ENCODE measurements at places on chromosomes 4 and X.

GRCh38 chrX:109190542-109190941 lies 291.3 kb downstream of the GUCY2F start:
- no peak for DNase-seq

DNA sequence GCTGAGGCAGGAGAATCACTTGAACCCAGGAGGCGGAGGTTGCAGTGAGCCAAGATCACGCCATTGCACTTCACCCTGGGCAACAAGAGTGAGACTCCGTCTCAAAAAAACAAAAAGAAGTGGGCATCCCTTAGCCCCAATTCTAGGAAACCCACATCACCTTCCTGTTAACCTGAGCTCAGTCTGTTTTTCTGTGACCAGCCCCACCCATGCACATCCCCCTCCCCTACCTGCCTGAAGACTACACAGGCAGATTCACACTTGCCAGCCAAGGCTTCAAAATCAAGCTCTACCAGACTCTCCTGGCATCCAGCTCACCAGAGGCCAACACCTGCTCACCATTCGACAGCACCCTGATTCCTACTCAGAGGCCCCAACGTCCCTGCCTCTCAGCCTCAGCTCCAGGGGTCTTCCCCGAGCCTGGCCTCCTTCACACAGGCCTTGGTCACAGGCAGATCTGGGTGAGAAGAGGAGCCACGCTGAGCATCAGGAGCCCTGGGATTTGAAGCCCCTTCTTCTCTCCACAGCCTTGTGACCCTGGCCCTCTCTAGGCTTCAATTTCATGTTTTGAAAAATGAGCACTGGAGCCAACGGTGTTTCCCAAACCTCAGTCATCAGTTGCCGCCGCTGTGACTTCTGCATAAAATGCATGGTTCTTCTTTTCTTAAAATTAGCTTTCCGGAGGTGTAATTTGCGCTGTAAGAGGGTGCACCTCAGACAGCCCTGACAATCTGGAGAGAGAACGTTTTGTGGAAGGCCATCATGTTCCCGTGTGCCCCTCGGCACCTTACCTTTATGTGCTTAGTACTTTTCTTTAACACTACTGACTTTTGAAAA lies 47.3 kb downstream of the JAKMIP1 start:
- DNase-seq, result no peak

GRCh38 chrX:47864785-47865184 lies 28.1 kb downstream of the ZNF81 start:
- DNase-seq, result no peak

GRCh38 chr4:138007572-138007971 lies 234.6 kb downstream of the SLC7A11 start:
- no peak for DNase-seq

- DNase-seq, result no peak
These were observed 131.0 kb downstream of the TET2 start for GRCh38 chr4:105277702-105278101.

- DNase-seq, result no peak
These were observed 49.1 kb downstream of the GALNT7 start for GRCh38 chr4:173217727-173218126.

DNA sequence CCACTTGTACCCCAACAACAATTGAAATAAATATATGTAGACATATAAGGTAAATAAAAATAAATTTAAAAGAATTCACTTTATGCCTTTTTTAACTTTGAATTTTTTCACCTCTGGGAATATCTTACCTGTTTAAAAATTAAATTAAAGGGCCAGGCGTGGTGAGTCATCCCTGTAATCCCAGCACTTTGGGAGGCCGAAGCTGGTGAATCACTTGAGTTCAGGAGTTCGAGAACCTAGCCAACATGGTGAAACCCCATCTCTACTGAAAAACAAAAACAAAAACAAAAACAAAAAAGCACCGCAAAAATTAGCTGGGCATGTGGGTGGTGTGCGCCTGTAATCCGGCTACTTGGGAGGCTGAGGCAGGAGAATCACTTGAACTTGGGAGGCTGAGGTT lies 164.8 kb downstream of the AASDH start:
- DNase-seq, result no peak

DNA sequence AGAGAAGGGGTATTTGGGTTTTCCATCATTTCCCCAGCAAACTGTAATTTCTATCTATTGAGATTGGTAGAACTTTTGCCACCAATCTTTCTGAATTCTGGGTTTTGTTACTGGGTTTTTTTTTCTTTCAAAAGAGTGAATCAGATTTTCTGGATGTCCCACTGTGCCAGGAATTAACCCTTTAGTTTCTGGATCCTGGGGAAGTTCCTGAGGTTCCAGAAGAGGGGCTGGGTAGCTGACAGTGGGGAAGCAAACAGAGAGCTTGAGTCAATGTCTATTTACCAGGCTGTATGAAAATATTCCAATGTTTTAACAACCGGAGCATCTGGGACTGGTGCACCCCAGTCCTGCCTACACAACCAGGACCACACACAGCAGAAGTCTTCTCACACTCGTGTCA lies 25.8 kb upstream of the SOD3 start:
- no peak for DNase-seq

- DNase-seq, result no peak
These were observed 140.5 kb downstream of the GRIA3 start for GRCh38 chrX:123324625-123325024.

GRCh38 chr4:83082777-83083176 lies 31.8 kb downstream of the PLAC8 start:
- no peak for DNase-seq

GRCh38 chr4:29459926-29460325 lies 1260.2 kb upstream of the PCDH7 start:
- DNase-seq, result no peak

DNA sequence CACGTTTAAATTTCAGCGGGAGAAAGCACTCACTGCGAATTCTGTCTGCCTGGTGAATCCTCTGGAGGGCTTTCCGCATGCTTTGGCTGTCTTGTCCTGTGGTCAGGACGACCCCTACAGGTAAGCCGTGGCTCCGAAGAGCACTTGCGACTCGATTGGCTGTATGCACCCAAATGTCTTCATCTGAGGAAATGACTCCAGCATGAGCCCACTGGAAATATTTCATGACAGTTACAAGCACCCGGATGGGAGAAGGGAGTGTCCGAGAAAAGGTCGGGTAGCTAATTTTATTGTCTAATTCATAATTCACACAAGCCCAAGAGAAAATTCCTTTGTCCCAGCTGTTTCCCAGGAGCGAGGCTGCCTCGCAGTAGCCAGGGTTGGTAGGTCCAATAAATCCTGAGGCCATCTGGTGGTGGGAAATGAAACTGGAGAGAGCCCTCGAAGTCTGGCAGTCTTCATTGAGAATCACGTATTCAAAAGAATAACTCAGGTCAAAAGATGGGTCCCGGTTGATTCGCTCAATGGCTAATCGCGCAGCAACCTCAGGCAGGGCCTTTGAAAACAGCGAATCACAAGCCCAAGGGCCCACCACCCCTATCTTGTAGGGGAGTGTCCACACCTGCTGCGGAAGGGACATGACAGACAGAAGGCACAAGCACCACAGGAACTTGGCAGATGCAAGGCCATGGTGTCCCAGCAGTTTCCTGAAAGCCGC lies 6.6 kb downstream of the GUCY2F start:
- no peak for DNase-seq

- DNase-seq, result no peak
These were observed 40.1 kb downstream of the FAM241A start for GRCh38 chr4:112185334-112185733.

DNA sequence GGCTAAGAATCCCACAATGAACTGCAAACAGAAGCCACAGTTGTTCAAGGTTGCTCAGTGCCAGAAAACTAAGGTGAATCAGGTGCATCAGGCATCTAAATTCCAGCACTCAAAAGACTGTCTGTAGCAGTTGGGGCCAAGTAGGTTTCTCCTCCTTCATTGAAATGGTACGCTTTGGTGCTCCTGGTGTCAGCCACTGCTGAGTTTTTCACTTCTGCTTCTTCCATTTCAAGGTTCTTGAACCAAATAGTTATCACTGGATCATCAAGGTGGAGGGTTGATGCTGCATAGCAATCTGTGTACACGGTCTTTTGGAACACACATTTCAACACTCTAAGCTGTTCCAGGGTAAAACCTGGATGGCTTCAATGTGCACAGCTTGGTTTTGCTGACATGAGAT lies 74.4 kb downstream of the TMA16 start:
- DNase-seq, result no peak

DNA sequence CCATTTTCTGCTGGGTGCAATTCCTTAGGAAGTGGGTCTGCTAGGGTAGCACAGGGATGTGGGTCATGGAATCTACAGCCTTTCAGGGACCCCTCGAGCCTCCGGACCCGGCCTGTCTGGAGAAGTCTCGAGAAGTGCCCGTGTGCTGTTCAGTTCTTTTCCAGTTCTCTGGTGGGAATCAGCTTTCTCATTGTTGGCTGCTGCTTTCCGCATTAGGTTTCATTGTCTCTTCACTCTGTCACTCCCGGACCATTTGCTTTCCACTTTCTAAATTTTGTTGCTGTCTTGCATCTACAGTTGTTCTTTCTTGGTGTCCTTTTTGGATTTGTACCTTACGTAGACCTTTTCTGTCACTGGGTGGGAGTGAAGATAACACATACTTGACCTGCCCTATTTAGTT lies 6.1 kb downstream of the RAB9A start:
- DNase-seq, result no peak

GRCh38 chr4:144557404-144557803 lies 88.6 kb upstream of the HHIP start:
- DNase-seq, result no peak

GRCh38 chr4:144189121-144189520 lies 48.6 kb upstream of the GYPA start:
- DNase-seq, result no peak

DNA sequence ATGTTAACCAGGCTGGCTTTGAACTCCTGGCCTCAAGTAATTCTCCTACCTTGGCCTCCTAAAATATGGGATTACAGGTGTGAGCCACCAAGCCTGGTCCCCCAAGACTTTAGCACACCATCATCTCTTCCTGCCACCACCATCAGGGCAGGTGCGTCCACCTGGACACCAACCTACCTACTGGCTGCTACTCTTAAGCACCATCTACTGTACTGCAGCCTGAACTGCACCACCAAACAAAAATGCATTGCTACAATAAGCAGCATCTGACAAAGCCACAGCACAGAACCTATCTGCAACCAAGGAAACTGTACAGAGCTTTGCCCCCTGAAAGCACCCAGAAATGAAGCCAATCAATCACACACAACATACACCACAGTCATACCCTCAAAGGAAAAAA lies 139.7 kb downstream of the EFHC2 start:
- no peak for DNase-seq

DNA sequence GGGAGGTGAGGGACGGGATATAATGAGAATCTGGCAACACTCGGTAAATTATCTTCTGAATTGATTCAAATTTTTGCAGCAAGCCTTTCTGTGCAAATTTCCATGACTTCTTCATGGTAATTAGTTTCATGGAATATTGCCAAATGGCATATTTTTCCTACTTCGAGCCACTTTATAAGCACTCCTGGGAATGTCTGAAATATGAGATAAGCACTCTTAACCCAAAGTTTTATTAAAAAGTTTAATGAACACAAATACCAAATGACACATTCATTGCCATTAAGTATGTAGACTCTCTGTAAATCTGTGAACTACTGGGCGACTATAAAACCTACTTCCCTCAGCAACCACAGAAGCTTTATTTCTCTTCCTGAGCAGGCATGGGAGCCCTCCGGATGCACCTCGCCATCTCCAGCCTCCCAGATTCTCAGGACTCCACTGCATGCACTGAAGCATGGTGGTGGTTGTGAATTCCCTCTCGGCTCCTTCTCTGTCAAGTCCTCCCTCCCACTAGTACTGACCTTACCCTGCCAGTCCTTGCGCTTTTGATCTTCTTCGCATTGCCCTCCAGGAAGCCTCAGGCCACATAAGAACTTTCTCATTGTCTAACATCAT lies 154.4 kb upstream of the RPL34 start:
- no peak for DNase-seq

GRCh38 chrX:153469811-153470410 lies 465 bp downstream of the HAUS7 start:
- peak; percentile 8 for DNase-seq
